Activated naive CD8-positive, alpha-beta T cell treated with anti-CD3 and anti-CD28 coated beads for 36 hours (primary cell): ENCODE measurements at places on chromosomes 11 and 22.

DNA sequence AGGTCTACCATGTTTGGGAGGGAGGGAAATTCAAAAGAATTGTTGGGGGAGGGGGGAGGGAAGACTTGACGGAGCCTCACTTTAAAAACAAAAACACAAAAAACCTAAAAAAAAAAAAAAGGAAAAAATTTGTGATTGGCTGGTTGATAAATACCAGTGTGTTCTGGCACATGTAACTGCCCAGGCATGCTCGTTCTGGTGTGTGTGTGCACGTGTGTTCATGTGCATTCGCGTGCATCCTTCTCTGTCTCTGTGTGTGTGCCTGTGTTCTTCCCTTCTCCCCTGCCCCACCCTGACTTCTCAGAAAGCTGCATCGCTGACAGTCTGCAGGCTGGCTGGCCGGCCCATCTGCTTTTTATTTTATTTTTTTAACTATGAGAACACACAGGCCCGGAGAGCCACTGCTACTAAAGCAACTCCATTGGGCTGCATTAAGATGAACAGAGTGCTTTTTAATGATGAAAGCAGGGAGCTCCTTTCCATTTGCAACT lies 22.6 kb upstream of the ADSL start:
- no peak for DNase-seq

DNA sequence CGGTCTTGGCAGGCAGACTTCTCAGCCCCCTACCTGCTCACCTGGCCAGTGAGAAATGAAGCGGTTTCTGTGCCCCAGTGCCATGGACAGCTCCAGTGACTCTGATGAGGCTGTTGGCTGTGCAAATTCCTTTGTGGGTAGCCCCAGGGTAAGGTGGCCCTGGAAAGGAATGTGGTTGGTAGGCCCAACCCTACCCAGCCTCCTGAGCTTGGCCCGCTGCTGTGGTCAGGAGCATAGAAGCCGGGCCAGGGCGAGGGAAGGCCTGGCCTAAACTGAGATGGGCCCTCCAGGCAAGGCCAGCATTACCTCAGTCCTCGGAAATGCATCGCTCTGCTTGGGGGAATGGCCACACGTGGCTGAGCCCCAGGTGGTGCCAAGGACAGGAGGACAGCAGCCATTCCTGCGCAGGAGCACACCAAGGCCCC lies 16.9 kb downstream of the DAGLA start:
- DNase-seq: no peak

DNA sequence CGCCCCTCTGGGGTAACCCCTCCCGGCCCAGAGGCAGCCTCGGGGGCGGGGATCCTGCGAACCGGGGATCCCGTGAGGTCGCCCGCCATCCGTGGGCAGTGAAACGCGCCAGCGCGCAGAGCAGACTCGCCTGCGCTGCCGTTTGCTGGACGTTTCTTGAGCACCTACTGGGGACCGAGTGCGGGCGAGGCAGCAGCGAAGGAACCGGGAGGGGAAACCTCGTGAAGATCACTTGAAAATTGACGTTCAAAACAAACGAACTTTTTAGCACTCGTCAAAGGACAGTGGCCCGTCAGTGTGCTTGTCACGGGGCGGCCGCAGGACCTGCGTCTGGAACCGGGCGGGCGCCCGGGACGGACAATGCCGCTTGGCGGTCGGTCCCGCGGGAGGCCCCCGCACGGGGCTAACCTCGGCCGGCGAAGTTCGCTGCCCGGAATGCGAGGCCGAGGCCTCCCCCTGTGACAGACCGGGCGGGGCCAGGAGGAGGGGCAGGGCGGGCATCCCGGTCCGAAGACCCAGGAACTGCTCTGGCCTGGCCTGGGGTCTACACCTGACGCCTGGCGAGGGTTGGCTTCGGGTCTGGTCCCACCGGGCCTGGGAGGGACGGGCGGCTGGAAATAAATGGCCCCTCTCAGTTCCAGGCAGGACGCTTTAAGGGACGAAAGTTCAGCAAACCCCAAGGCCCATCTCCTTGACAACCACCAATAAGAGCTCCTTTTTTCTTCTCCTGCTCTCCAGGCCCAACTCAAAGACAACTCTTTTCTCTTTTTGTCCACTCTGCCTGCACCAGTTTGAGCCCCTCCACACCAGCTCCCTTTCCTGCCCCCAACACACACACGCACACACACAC lies 723 bp upstream of the SCUBE1 start:
- DNase-seq: no peak

- no peak for DNase-seq
Measured at GRCh38 chr11:126166413-126166812, 45.0 kb downstream of the RPUSD4 start.

GRCh38 chr11:46315783-46316563 lies 31.3 kb upstream of the DGKZ start:
- no peak for DNase-seq

DNA sequence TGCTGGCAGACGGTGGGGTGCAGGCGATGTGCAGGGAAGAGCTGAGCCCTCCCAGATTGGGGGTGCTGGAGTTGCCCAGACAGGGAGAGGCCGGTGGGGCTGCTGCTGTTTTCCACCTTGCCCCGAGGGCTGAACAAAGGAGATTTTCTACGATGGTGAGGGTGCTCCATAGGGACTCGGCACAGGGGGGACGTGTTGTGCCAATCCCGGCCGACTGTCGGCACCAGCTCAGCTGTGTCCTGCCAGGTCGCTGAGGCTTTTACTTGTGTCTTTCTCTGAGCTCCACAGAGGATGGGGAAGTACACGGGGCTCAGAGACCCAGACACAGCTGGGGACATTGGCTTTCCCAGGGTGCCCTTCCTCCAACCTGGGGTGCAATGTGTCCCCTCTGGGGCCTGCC lies 816.8 kb downstream of the BRD1 start:
- no peak for DNase-seq

DNA sequence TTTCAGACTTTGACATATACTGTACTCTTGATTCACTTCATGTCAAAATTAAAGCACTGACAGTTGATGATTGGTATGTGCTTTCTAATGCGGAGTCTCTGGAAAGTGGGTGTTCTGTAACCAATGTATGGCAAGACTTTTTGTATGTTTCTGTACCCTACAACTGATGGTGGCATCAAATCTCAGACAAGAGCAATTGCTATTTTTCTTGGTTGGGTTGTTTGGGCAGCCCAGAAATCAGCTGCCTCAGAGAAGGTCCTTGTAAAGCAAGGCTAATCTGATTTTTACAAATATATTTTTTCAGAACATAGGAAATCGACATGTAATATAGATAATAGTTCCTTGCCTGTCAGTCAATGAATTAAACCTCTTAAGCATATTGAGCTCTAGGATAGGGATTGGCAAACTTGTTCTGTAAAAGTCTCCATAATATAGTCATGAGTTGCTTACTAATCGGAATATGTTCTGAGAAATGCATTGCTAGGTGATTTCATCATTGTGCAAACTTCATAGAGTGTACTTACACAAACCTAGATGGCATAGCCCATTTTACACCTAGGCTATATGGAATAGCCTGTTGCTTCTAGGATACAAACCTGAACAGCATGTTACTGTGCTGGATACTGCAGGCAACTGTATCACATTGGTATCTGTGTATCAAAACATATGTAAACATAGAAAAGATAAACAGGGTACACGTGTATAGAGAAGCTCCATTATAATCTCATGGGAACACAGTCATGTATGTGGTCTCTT lies 10.2 kb upstream of the OOSP4A start:
- DNase-seq: no peak

- no peak for DNase-seq
Measured at GRCh38 chr11:827146-827896, 398 bp upstream of the CRACR2B start.
